Lower lobe of right lung (tissue), 2 donors: ENCODE measurements at places on chromosomes 6 and 20. TPM values are rescaled to one million over a fixed set of nuclear protein-coding genes. Genes with fewer than 3 reads are reported as not detected.

NNAT gene
- 0.83 TPM for total RNA-seq

DNA sequence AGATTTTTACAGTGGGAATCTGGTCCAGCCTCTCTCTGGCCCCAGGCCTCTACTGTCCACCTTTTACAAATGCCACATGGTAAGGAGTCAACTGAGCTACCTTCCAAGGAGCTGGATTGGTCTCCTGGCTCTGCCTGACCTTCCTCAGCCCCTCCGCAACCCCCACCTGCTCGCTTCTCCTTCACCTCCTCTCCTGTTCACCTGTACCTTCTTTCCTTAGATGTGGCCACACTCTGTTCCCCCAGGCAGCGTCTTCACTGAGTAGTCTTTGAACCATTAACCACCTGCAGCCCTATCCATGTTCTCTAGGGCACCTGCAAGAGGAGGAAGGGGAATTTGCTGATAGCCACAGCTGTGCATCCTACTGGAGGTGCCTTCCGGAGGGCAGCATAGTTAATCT is 55.3 kb upstream of the DDR1 start:
- no peaks in the 10 kb centered on the region for H3K36me3 ChIP-seq
- H3K4me3 ChIP-seq: no peak overlapping the region
- no peaks in the 10 kb centered on the region for H3K27me3 ChIP-seq
- H3K27ac ChIP-seq: peak overlapping the region; percentile 27

- no peak overlapping the region for H3K27ac ChIP-seq
- no peaks in the 10 kb centered on the region for H3K36me3 ChIP-seq
- no peak for DNase-seq
- no peaks in the 10 kb centered on the region for H3K27me3 ChIP-seq
Measured at GRCh38 chr6:48979085-48979484, 484.0 kb downstream of the MMUT start.

NOTCH4 gene
- 63.6 TPM for total RNA-seq

TREM2 gene
- 58.5 TPM for total RNA-seq
